ENCODE measurements at places on chromosomes 2 and 18. TPM values are rescaled to one million over a fixed set of nuclear protein-coding genes. Genes with fewer than 3 reads are reported as not detected.

GRCh38 chr18:24949908-24950307, 402.1 kb downstream of the ZNF521 start:
- no peak for DNase-seq

DNA sequence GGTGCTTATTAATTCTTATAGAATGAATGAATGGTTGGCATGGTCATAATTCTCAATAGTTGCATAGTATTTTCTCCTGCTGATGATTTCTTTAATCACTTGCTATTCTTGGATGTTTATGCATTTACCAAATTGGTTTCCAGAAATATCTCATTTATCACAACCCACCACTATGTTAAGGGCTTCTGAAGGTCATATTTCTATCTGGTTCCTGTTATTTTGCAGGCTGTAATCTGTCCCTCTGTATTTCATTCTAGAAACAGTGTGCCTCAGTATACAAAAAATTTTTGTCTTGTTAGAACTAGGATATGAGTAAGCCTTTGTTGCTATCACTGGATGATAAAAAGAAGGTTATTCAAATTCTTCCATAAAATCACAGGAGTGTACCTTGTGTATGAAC, 6.1 kb upstream of the ATP8B1 start:
- DNase-seq: no peak

Gene CRACDL
- 5.2 TPM for total RNA-seq

Gene DPP10
- 0.17 TPM for total RNA-seq

DNA sequence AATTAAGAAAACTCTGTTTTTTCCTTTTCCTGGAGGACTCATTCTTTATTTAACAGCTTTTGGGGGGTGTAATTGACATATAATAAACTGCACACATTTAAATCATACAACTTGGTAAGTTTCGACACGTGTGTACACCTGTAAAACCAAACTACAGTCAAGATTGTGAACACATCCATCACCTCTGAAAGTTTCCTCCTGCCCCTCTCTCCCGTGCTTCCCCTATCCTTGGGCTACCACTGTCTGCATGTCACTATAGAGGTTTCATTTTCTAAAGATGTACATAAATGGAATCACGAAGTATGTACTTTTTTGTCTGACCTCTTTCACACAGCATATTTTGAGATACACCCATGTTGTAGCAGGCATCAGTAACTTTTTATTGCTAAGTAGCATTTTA, 100.0 kb downstream of the BIN1 start:
- DNase-seq: no peak

Gene DHX57
- 30.8 TPM for total RNA-seq

Gene LOXHD1
- not detected for total RNA-seq

Gene HAAO
- 0.67 TPM for total RNA-seq

DNA sequence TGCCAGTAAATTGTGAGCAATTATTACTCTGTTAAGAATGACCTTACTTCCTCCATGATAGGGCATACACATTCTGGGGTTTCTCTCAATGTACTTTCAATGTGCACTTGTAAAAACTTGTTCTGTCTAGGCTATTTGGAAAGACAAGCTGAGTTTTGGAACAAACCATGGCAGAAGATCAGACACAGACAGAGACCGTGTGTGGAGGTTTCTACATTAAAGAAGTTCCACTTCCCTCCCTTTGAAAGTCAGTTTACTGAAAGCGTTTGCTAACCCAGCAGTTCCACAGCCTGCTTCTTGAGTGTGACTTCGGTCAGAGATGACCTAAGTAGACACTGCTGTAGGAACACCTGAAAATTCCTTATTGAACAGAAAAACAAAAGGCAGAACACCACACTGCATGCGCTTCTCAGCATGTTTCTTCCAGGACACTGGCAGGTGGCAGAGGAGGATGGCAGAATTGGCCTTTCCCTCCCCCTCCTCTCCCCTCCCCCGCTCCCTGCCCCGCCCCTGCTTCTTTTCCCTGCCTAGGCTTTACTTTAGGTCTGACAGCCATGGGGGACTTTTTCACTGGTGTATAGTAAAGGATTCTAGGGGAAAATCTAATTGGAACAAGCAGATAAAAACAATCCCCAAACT, 109.8 kb downstream of the NOL10 start:
- peak; percentile 67 for DNase-seq

DNA sequence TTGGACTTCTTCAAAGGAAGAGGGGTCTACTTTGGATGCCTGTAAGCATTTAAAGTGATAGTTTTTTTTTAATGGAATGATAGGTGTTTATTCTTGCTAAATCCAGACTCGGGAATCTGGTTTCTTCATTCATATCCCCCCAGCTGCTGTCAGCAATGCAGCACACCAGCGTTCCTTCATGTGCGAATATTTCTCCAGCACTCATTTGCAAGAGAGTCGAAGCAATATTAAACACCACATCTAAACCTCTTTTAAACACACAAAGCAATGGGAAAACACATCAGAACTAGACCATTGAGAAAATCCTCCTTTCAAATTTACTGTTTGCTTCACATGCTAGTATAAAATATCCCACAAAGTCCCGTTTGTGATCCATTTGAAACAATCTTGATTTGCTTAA, 563.7 kb downstream of the ARHGAP15 start:
- DNase-seq: no peak

DNA sequence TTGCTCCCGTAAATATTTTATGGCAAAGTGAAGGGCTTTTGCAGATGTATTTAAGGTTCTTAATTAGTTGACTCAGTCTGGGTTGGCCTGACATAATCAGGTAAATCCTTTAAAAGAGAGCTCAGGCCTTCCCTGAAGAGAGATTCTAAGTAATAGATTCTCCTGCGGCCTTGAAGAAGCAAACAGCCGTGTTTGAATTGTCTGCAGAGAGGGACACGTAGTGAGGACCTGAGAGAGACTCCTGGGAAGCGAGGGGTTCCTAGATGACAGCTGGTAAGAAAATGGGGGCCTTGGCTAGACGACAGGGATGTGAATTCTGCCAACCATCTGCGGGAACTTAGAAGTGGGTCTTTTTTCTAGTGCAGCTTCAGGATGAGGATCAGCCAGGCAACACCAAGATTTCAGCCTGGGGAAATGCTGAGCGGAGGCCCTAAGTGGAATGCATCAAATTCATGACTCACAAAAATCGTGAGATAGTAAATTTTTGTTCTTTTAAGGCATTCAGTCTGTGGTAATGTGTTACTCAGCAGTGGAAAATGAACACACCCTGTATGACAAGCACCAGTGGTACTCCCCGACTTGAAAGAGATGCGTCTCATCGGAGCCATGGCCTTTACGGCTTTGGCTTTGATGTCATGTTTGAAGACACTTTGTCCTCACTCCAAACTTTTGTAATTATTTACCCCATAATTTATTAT, 62.1 kb upstream of the SMIM21 start:
- DNase-seq: peak; percentile 88

Gene ESPNL
- total RNA-seq: not detected

DNA sequence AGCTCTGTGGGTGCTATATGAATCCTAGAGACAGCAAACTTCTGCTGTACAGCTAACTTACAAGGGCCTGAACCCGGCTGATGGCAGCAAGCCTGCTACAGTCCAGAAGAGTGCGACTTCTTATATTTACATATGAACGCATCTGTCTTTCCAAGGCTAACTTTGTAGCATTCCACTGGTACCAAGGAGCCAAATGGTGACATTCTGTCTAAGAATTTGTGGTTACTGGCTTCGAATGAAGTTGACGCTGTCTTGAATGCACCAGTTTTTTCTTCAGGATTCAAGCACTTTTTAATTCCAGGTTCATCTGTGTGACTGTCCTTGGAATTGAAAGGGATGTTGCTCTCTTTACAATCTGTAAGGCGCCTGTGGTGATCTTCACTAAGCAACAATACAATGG, 42.4 kb downstream of the THUMPD2 start:
- DNase-seq: peak; percentile 45

Gene KCNG2
- total RNA-seq: 0.17 TPM

DNA sequence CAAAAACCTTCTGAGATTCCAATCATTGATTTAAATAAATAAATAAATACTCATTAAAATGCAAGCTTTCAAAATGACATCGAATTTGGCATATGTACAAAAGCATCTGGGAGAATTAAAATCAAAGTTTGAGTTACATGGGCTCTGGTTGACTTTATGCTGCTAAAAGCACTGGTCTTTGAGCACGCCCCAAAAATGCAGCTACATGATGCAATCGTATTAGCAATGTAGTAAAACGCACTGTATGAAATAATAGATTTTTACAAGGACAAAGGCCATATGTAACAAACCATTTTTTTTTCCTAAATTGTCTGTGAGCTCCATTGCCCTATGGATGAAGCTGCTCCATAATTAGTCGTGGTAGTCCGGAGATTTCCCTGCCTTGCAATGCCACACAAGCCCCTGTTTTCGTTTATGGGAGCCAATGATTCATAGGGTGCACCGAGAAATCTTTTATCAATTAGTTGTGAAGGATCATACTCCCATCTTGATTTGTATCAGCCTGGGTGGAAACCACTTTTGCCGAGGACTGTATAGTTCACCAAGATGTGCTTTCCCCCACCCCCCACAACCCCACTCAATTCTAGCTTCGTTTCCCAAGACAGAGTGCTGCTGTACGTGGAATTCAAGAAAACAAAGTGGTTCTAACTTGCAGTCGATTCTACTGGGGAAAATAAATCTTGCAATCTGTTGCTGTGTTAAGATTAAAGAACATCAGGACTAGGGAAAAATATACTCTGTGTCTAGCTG, 268.4 kb downstream of the IRS1 start:
- DNase-seq: no peak

- no peak for DNase-seq
Observed at GRCh38 chr2:191881982-191882816, 35.3 kb upstream of the CAVIN2 start.

DNA sequence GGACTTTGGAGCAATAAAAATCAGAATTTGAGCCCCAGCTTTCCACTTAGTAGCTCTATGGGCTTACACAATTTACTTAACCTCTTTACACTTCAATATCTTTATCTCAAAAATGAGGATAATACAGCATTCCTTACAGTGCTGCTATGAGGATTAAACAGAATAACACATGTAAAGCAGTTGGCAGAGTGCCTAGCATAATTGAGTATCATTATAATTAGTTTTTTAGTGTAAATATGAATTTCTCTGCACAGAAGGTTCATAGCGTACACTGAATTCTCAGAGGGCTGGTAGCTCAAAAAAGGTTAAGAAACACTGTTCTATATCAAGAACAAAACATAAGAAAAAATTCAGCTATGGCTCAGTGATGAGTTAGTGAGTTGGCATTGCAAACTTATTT, 190.4 kb upstream of the CYP26B1 start:
- no peak for DNase-seq

Gene CCDC85A
- total RNA-seq: not detected

Gene SH3YL1
- 67.6 TPM for total RNA-seq

- no peak for DNase-seq
Observed at GRCh38 chr2:188444106-188444835, 152.6 kb downstream of the GULP1 start.

Gene CFAP210
- not detected for total RNA-seq

Gene CFAP221
- not detected for total RNA-seq

GRCh38 chr2:207993151-207993763, 32.1 kb downstream of the PLEKHM3 start:
- DNase-seq: peak; percentile 59

GRCh38 chr2:120719491-120719890, 16.2 kb upstream of the GLI2 start:
- no peak for DNase-seq

GRCh38 chr18:69031571-69031970, 233.7 kb downstream of the CCDC102B start:
- DNase-seq: no peak

Gene HOXD12
- total RNA-seq: not detected

Gene KLHL14
- total RNA-seq: not detected

Gene UGT1A10
- total RNA-seq: not detected

Gene CYRIA
- total RNA-seq: 2.0 TPM

- no peak for DNase-seq
Observed at GRCh38 chr18:74389171-74389927, 67.8 kb downstream of the DIPK1C start.

- DNase-seq: peak; percentile 33
Observed at GRCh38 chr2:19504400-19505198, 146.2 kb upstream of the OSR1 start.

DNA sequence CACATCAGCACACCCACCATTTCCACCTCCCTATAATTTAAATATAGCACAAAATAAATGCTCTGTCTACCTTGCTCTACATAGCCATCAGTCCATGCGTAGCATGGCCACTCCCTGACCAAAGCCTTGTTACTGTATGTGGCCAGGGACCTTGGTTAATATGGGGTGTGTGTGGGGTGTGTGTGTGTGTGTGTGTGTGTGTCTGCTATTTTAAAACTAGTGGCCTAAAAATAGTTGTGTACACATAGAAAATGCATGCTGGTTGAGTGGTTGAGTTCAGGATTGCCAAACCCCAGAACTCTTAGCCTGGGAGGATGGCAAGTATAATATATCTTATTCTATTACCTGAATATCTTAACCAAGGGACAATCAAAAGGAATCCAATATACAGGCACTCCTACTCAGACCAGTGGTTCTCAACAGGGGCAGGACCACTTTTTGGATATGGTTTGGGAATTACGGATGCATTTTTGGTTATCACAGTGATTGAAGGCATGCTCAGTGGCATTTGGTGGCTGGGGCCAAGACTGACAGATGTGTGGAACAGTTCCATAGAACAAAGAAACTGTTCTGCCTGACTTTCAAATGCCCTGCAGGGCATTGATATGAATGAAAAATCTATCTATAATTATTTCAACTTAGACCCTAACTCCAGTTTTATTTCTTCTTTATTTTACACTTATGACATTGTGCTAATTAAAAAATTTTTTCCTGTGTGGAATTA, 72.3 kb upstream of the PSME4 start:
- peak; percentile 21 for DNase-seq

Gene RBKS
- total RNA-seq: 1.1 TPM

GRCh38 chr18:48934415-48934722, 16.4 kb downstream of the SMAD7 start:
- DNase-seq: no peak

Gene HOXD13
- not detected for total RNA-seq

- no peak for DNase-seq
Observed at GRCh38 chr2:224062481-224063297, 23.6 kb upstream of the SERPINE2 start.

- no peak for DNase-seq
Observed at GRCh38 chr18:53324353-53324752, 900.1 kb downstream of the MBD2 start.

Measured in mammary epithelial cell (primary cell).